ENCODE measurements at places on chromosomes 2 and 18.

DNA sequence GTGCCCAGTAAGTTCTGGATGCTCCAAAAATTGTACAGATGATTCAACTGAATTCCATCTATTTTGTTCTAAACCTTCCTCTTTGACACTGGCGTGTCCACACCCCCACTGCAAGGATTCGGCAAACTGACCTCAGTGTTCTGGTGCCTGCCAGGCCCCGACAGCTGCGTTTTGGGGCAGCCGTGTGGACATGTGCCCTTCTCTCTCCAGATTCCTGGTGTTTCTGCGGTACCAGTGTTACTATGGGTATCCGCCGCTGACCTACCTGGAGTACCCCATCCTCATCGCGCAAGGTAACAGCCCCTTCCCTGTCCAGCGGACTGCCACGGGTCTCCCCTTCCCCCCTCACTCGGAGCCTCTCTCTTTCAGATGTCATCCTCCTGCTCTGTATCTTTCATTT lies 5.0 kb downstream of the SLC66A3 start:
- no peak for DNase-seq

GRCh38 chr2:28995765-28996750 lies 15.0 kb downstream of the TOGARAM2 start:
- DNase-seq: no peak

GRCh38 chr18:35121531-35121930 lies 80.3 kb downstream of the MAPRE2 start:
- no peak for DNase-seq

GRCh38 chr2:106956879-106957278 lies 70.9 kb upstream of the ST6GAL2 start:
- no peak for DNase-seq

DNA sequence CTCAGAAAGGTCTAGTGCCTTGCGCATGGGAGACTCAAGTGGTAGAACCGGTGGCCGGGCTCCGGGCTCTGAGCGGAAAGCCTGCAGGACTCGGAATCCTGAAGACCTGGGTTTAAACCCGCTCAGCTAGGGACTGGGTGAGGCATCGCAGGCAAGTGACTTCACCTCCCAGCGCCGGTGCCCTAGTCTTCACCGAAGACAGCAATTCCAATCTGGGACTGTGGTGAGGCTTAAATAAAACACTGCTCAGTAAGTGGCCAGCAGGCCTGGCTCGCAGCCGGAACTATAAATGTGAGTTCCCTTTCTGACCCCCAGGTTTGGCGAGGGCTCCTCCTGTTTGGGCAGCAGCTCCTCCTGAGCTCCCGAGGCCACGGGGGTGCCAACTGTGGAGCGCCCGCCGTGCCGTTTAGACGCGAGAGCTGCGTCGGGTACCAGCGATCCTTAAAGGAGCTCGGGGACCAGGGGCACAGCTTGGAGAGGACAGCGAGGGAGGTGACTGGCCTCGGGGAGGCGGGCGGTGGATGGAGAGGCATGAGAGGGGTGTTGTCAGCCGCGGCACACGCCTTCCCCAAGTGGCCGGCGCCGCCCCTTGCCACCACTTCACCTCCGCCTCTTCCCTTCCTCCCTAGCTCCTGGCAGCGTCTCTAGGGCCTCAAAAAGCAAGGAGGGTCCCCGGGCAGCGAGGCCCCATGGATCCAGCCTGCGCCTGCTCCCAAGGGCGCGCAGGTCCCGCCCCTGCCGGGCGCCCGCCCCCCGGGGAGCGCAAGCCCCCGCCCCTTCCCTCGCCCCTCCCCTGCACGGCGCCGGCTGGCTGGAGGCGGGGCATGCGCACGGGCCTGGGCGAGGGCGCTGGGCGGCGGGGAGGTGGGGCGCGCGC lies 757 bp upstream of the MTCL1 start:
- peak; percentile 87 for DNase-seq

DNA sequence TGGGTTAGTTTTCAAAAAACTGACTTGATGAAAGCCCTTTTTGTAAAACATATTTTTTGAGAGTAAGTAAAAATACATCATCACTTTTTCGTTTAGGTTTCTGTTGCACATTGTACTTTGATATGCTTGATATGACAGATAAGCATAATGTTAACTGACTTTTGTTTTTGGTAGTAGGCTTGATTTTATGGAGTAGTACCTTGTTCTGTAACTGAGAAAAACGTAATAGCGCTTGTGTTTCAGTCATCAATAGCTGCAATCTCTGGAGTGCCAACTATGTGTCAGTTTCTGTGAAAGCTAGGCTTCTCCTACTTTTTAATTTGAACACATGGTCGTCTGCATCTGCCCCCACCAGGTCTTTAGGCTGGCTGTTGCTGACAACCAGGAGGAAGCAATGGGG lies 1.3 kb downstream of the LCLAT1 start:
- DNase-seq: no peak

GRCh38 chr2:26033270-26033817 lies 540 bp upstream of the RAB10 start:
- no peak for DNase-seq

DNA sequence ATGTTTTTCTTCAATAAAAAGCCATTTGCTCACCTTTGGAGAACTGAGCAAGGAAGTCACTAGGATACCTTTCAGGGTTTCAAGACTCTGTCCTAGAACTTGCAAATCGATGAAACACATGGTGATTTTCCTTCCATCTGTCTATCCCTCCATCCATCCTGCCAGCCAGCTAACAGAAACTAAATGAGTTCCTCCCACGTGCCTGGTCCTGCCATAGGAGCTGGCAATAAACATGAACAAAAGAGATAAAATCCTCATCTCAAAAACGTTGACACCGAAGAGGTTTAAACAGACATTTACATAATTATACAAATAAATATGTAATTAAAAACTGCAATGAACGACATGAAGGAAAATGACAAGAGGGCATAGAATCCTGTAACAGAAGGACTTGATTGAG lies 249.0 kb downstream of the PID1 start:
- DNase-seq: no peak

GRCh38 chr2:127626917-127627739 lies 18.8 kb upstream of the GPR17 start:
- no peak for DNase-seq

DNA sequence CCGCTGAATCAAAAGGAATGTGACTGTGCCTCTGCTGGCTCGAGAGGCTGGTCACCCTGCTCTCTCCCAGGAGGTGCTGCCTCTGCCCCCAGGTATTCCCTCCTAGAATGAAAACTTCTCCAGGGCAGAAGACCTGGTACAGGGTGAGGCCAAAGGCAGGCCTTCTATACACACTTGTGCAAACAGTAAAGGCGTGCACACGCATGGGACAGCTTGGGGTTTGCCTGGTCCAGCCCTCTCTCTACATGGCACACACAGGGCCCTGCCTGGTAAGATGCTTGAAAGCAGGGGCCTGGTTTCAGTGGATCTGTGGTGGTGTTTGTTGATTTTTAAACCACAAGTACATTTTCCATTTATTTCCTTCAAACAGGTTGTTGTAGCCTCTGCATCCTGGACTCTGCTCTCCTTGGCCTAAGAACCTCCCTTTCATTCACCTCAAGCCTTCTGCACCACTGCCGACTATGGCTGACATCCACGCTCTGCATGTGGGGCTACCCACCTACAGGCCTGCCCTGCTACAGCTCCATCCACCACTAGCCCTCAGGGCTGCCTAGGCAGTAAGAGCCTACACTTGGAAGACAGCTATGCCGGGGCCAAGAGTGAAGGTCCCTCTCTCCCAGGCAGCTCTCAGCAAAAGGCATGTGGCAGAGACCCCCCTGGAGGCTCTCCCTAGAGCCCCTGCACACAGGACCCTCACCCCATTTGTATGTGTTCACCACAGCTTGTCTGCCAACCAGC lies 190.7 kb downstream of the ZBTB7C start:
- DNase-seq: no peak

DNA sequence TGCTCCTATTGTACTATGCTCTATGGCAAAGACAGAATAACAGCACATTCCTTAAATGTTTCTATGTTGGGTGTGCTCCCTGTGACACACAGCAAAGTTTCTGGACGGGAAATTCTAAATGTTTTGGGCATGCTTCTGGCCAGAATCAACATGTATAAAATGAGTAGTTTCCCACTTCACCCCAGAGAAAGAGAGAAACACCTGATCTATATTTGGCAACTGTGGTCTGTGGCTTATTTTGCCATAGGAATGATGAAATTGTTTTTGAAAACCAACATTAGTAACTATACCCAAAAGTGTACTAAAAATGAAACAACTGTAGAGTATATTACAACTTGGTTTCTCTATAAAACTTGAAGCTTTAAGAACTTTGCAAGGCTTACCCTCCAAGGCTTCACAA lies 89.1 kb downstream of the RAD51AP2 start:
- DNase-seq: no peak

GRCh38 chr2:133139847-133140533 lies 428.3 kb downstream of the NCKAP5 start:
- no peak for DNase-seq

DNA sequence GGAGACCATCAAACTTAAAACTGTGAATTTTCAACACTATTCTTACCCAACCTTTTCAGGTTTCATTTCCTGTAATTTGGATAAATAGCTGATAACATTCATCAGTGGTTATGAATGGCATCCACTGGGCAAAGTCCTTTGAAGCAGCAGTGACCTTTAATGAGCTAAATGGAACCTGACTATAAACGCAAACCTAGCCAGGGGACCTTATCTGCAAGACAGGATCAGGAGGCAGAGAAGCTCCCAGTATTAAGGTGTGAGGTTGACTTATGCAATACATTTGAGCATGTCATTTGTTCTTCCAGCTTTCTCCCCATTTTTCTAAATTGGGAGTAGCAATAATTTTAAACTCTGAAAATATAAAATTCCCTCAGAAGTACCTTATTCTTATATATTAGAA lies 38.4 kb downstream of the CREG2 start:
- DNase-seq: no peak

- no peak for DNase-seq
Observed at GRCh38 chr2:98936353-98937351, 627 bp upstream of the CRACDL start.

DNA sequence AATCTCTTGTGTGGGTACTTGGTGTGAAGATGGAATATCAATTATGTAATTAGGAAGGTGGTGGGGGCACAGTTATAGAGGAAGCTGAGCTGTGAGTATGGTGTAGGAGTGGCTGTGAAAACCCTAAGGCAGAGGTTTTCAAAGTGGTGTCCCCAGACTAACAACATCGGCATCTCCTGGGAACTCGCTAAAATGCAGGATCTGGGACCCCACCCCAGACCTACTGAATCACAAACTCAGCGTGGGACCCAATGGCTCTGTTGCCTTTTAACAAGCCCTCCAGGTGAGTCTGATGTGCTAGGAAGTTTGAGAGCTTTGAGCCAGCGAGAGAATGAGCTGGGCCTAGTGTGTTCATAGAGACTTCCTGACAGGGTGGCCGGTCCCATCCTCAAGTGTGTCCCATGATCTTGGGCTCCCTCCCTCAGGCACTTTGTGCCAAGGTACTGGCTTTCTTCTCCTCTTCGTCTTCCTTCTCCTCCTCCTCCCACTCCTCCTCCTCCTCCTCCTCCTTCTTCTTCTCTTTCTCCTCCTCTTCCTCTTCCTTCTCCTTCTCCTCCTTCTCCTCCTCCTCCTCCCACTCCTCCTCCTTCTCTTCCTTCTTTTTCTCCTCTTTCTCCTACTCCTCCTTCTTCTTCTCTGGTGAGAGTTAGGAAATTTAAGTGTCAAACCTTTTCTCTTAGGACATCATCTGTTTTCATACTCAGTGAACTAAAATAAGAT lies 86.6 kb downstream of the PDK1 start:
- no peak for DNase-seq

GRCh38 chr2:108304975-108305374 lies 16.3 kb downstream of the SULT1C2 start:
- DNase-seq: no peak

- DNase-seq: no peak
Observed at GRCh38 chr2:6800553-6800952, 65.2 kb downstream of the CMPK2 start.

GRCh38 chr2:166170356-166170755 lies 42.5 kb upstream of the SCN1A start:
- no peak for DNase-seq

DNA sequence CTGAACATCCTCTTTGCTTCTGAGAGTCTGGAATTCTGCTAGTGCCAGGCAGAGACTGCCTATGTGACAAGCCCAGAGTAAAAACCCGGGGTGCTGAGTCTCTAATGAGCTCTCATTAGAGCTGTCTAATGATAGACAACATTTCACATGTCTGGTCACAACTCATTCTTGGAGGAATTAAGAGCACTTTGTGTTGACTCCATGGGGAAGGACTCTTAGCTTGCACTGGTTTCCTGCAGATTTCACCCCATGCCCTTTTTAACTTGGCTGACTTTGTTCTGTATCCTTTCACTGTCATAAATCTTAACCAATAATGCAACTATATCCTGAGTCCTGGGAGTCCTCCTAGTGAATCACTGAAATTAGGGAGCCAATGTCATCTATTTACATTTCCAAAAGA lies 33.5 kb downstream of the FBXO15 start:
- no peak for DNase-seq

DNA sequence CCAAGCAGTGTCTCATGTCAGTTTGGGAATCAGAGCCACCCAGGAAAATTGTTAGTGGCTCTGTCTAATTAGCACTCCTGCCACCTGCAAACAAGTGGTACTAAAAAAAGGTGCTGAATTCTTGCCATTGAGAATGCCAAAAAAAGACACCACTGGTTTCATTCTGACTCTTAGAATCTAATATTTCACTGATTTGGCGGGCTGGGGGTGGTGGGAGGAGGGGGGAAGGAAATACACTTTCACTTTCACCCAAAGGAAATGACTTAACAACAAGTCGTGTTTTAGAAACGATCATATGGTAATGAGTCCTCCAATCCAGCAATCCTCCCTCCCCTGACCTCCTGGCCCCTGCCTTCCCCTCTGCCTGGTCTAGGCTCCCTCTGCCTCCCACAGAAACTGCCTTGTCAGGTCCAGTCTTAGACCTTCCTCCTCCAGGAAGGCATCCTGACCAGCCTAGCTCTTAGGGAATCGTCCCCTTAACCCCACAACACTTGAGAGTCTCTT lies 4.4 kb upstream of the KLHL29 start:
- peak; percentile 41 for DNase-seq

DNA sequence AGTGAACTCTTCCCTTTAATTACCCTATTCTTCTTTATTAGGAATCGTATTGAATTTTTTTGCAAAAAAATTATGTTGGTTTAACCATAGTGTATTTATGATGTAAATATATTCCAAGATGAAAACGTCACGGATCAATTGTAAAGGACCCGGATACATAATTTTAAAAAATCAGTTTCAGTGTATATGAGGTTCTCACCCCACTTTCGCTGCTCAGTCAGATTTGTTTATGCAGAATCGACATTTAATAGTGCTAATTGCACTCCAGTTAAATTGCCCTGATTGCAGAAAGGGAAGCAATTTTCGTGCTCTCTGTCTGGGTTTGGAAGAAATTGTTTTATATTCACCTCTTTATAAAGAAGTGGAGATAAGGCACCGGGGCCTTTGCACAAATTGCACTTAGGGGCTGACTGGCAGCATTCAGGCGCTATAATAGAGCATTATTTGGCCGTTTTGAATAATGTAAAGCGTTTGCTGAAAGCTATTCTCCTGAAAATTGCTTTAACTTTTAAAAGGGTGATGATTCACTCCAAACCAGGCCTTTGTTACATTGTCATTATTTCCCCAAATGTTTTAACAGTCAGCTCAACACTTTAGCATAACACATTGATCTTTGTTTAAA lies 3.0 kb upstream of the SP9 start:
- no peak for DNase-seq

- DNase-seq: no peak
Observed at GRCh38 chr2:31983762-31984467, 26.9 kb downstream of the MEMO1 start.
